ENCODE measurements at places on chromosomes 2 and 18. TPM values are rescaled to one million over a fixed set of nuclear protein-coding genes. Genes with fewer than 3 reads are reported as not detected.

Gene RND3
- polyA plus RNA-seq, result 143 TPM

Gene SERPINB5
- polyA plus RNA-seq, result not detected

Gene REEP1
- polyA plus RNA-seq, result 121 TPM

Gene SLC19A3
- polyA plus RNA-seq, result 2.9 TPM

Gene ST6GAL2
- polyA plus RNA-seq, result 21.8 TPM

Gene CXCR4
- 0.50 TPM for polyA plus RNA-seq

Gene ANKRD23
- 17.7 TPM for polyA plus RNA-seq

Gene FBXO15
- 6.1 TPM for polyA plus RNA-seq

Gene MC4R
- 2.1 TPM for polyA plus RNA-seq

Data from neural cell (in vitro differentiated cells).